Right lobe of liver (tissue), 6 donors: ENCODE measurements at places on chromosomes 12 and 14. TPM values are rescaled to one million over a fixed set of nuclear protein-coding genes. Genes with fewer than 3 reads are reported as not detected.

Gene VAMP1
- 6.2 TPM for total RNA-seq

Gene CMKLR1
- 1.5 TPM for total RNA-seq

Gene KIF26A
- total RNA-seq = 0.79 TPM

Gene PTHLH
- total RNA-seq = not detected

Gene STRAP
- total RNA-seq = 41.3 TPM

Gene KRT5
- total RNA-seq = not detected

Gene ADCK1
- 4.7 TPM for total RNA-seq

Gene TMEM233
- total RNA-seq = 0.19 TPM

Gene RPGRIP1
- total RNA-seq = 0.98 TPM

Gene ARHGAP9
- 6.3 TPM for total RNA-seq

Gene TGFB3
- total RNA-seq = 5.1 TPM

Gene NUDT14
- 27.4 TPM for total RNA-seq

Gene ADCY4
- 7.2 TPM for total RNA-seq

Gene OAS3
- total RNA-seq = 7.6 TPM

Gene STON2
- total RNA-seq = 22.2 TPM

Gene GYS2
- total RNA-seq = 63.9 TPM

Gene SYCP3
- not detected for total RNA-seq

Gene SPIC
- 0.81 TPM for total RNA-seq

Gene HVCN1
- total RNA-seq = 1.3 TPM

Gene KERA
- not detected for total RNA-seq

Gene REP15
- 0.75 TPM for total RNA-seq
